ENCODE measurements at places on chromosomes 1 and 21.
A peak's percentile ranks its signal among the peaks of the same experiment; 100 is the strongest.

DNA sequence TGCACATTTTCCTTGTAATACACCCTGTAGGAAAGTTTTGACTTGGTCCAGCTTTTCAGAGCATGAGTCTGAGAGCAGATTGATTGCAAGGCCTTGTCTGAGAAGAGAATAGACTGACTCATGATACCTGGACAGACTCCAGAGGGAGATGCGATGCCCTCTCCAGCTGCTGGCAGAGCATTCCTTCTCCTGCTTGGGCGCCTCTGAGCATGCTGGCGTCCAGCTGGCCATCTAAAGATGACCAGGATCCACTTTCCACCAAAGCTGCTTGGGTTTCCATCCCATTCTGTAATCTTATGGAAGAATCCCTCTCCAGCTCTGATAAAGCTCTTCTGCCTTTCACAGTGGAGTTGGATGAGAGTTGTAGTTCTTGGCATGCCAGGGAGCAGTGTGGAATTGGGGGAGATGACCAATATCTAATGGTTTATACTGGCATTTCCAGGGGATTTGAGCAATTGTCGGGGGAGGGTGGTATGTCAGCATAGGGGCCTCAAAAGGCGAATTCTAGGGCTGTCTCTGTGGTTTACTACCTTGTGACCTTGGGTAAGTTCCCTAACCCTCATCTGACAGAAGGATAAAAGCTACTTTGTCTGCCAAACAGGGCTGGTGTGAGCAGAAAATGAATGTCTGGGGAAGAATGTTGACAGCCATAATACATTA lies 19.5 kb downstream of the SZRD1 start:
- no peak for DNase-seq

GRCh38 chr1:240149484-240150094 lies 57.9 kb downstream of the FMN2 start:
- DNase-seq, result no peak

- DNase-seq, result no peak
Measured at GRCh38 chr21:18545908-18546307, 142.3 kb upstream of the TMPRSS15 start.

DNA sequence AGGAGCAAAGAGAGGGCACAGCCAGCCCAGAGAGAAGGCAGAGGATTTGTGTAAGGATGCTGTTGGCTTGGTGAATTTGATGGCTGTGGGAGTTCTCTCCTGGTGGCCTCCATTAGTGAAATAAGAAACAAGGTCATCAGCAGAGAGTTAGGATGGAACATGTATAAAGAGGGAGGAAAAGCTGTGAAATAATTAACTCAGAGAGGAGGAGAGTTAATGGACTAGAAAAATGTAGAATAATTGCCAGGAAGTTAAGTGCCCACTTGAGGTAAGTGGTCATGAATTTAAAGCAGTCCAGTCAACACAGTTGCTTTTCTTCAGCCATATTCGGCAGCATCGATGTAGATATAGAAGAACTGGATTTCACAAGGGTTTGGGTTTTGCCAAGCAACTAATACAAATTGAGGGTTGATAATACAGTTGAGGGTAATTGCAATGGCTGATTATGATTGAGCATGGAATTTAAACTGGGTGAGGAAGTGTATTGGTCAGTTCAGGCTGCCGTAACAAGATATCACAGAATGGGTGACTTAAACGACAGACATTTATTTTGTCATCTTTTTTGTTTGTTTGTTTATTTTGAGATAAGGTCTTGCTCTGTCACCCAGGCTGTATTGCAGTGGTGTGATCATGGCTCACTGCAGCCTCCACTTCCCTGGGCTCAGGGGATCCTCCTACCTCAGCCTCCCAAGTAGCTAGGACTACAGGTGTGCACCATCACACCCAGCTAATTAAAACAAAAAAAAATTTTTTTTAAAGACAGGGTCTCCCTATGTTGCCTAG lies 31.7 kb upstream of the KLF17 start:
- DNase-seq, result no peak

GRCh38 chr1:240308096-240308495 lies 216.4 kb downstream of the FMN2 start:
- no peak for DNase-seq

GRCh38 chr21:45388011-45388521 lies 16.9 kb upstream of the COL18A1 start:
- DNase-seq, result no peak

DNA sequence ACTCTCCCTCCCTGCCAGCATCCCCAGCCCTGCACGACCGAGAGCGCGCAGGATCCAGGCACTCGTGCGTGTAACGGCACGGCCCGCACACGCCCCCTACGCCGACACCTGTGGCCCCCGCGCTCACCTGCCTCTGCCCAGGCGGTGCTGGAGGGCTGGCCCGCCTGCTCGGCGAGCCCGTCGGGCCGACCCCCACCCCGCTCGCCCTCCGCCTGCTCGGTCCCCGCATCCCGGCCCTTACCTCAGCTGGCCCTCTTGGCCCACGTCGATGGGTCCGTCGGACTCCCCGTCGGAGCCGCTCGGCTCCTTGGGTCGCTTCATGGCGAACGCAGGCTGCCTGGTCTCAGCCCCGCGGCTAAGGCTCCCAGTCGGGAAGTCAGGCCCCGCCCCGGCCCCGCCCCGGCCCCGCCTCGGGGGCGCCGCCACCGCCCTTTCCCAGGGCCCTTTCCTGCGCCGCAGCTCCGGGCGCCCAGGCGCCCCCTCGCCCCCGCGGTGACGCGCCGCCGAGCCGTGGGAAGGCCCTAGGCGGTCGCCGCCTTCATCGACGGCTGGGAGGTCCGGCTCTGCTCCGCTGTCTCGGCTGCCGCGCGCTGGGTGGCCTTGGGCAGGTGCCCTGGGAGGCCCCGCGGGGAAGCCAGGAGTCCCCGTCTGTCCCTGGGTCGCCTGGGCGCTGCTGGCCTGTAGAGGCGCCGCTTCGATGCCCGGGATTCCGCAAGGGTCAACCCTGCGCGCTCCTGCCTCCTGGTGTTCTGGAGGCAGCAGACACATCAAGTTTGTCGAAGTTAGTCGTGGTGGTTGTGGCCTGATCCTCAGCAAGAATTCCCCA lies at the start of gene HEYL:
HEYL (minus strand) TSS at position 339 of the 826 bp plus-strand sequence; CDS start at position 321, 18 bp downstream.
- DNase-seq, result no peak

DNA sequence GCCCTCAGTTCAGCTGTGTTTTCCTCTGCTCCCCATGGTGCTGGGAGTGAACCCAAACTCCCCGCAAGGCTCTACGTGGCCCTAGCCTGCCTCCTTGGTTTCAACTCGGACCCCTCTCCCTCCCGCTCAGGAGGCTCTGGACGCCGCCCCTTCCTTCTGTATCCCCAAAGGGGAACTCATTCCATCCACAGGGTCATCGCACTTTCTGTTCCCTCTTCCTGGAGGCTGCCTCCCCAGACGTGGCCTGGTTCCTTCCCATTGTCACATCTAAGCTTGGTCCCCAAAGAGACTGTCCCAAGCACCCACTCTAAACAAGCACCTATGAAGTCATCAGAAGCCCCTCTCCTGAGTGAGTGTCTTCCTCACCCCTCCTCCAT lies 10.9 kb downstream of the KCNAB2 start:
- no peak for DNase-seq

GRCh38 chr1:16041200-16041599 lies 2.4 kb upstream of the CLCNKB start:
- DNase-seq, result no peak

DNA sequence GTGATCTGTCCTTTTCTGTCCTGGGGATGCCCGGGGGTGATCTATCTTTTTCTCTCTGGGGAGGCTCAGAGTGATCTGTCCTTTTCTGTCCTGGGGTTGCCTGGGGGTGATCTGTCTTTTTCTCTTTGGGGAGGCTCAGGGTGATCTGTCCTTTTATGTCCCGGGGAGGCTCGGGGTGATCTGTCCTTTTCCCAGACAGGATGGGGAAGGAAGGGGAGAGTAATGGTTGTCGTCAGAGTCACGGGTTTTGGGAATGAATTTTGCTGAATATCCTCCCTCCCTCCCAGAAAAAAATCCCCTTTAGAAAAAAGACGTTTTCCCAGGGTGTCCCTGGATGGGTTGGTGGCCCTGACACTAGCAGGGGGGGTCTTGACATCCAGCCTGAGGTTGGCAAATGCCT lies 91.5 kb downstream of the ARHGEF10L start:
- no peak for DNase-seq

- DNase-seq, result no peak
Measured at GRCh38 chr1:51445351-51446090, 73.5 kb downstream of the EPS15 start.

- peak; percentile 85 for DNase-seq
Measured at GRCh38 chr1:151945725-151946722, 36.7 kb upstream of the THEM4 start.

DNA sequence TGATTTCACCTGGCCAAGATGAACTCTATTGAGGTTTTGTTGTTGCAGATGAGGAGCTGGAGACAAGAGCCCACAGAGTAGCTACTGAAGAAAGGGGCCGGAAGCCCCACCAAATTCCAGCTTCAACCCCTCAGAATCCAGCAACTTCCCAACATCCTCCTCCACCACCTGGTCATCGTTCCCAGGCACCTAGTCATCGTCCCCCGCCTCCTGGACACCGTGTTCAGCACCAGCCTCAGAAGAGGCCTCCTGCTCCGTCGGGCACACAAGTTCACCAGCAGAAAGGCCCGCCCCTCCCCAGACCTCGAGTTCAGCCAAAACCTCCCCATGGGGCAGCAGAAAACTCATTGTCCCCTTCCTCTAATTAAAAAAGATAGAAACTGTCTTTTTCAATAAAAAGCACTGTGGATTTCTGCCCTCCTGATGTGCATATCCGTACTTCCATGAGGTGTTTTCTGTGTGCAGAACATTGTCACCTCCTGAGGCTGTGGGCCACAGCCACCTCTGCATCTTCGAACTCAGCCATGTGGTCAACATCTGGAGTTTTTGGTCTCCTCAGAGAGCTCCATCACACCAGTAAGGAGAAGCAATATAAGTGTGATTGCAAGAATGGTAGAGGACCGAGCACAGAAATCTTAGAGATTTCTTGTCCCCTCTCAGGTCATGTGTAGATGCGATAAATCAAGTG lies 14.3 kb downstream of the CD2 start:
- DNase-seq, result no peak

DNA sequence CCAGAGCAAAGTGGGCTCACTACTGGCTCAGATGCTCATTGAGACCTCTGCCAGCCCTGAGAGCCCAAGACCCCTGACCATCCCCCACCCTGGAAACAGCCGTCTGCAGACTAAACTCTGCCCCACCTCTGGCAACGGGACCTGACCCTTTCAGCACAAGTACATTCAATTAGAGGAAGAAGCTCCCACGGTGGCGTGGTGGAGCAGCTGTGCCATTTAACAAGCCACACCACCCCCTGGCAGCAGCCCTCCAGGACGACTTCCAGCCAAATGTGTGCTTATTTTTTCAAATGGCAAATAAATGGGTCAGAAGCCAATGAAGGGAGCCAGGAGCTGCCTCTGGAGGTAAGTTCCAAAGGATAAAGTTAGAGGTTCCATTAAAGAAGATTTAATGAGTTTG lies 226.7 kb downstream of the NPHP4 start:
- no peak for DNase-seq

DNA sequence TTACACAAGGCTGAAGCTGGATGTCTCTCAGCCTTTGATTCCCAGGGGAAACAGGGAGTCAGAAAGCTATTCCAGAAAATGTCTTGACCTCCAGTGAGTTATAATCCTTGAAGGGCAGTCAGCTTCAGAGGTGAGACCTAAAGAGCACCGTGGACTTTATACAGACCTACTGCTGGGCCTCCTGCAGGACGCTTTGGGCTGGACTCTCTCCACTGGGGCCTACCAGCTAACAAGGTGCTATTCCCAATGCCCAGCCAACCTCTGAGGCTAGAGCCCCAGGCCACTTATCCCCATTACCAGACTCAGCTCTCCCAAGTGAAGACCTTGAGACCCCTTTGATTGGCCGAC lies 6.6 kb downstream of the SETD4 start:
- no peak for DNase-seq

DNA sequence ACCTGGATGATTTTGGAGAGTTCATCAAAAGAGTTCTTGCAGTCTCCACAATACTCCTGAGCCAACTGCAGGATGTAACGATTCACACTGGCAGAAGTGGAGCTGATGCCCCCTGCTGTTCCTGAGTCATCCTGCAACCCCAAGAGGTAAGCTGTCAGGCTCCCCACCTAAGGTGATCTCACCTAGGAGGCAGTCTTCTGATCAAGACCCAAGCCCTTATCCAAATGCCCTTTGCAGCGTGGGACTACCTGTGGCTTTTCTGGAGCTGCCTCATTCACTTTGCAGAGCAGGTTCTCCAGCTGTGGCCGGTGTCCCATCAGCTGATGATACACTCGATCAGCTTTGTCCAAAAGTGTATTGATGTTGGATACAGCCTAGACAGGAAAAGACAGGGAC lies 96.4 kb downstream of the UBR4 start:
- no peak for DNase-seq

GRCh38 chr1:172951730-172952365 lies 98.9 kb downstream of the TNFSF18 start:
- no peak for DNase-seq

- no peak for DNase-seq
Measured at GRCh38 chr1:54989968-54990810, 8.5 kb upstream of the BSND start.

DNA sequence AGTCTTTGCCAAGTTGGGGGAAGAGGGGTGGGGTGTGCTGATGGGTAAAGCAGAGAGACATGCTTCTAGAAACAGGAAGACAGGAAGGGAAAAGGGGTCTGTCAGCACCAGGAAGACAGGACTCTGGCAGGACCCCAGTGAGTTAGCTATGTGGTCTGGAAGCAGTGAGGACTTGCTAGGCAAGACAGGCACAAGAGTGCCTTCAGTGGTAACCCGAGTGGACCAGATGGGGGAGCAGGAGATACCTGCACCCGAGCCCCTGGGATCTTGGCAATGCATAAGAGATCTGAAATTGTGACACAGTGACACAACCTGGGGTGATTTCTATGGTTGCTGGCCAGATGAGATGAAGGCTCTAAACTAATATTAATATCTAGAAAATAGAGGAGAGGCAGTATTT lies 7.0 kb downstream of the TLR5 start:
- DNase-seq, result no peak

DNA sequence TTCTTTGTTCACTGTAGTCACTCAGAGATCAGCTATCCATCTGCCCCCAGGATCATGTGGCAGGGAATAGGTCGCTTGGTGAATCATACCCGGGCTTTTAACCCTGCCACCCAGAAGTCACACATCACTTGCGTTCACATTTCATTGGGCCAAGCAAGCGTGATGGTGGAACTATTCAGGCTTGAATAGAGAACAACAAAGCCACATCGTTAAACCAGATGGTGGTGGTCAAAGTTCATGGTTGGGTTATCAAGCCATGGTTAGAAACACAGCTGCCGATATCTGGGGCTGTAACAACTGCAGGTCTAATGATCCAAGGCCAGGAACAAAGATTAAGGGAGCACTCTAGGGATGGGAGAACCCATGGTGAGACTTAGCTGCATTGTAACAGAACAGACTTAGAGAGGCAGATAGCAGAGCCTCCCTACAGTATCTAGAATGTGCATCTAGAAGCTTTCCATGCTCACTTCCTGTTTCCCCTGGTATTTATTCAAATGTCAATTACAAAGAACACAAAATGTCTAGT lies 40.0 kb upstream of the PTPRC start:
- no peak for DNase-seq

GRCh38 chr1:16421201-16421600 lies 16.0 kb downstream of the SPATA21 start:
- DNase-seq, result no peak

GRCh38 chr21:34131586-34131985 lies 58.2 kb downstream of the MRPS6 start:
- DNase-seq, result no peak

Measured in omental fat pad (tissue), 4 donors.